NCI-H1930 (cell line): ENCODE measurements at places on chromosomes 7 and 10.

DNA sequence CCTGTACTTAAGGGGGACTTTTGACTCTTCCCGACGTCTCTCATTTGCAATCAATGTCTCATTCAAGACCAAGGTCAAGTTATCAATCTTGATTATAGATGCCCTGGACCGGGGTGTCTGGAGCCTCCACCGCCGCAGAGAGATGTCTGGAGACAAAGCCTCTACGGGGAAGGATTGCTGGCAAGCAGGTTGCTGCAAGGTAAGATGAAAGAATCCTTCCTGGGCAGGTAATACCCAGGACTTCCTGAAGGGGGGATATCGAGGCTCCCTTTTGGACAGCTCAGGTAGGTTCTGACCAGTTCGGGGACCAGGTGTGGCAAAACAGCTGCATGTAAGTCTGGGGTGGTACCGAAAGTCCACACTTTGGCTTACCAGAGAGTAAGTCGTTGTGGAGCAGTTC, 12.5 kb upstream of the CUX1 start:
- no peak for DNase-seq

GRCh38 chr7:123143252-123144006, 56.3 kb downstream of the SLC13A1 start:
- no peak for DNase-seq

GRCh38 chr7:80277434-80278427, 143.1 kb downstream of the GNAI1 start:
- no peak for DNase-seq

DNA sequence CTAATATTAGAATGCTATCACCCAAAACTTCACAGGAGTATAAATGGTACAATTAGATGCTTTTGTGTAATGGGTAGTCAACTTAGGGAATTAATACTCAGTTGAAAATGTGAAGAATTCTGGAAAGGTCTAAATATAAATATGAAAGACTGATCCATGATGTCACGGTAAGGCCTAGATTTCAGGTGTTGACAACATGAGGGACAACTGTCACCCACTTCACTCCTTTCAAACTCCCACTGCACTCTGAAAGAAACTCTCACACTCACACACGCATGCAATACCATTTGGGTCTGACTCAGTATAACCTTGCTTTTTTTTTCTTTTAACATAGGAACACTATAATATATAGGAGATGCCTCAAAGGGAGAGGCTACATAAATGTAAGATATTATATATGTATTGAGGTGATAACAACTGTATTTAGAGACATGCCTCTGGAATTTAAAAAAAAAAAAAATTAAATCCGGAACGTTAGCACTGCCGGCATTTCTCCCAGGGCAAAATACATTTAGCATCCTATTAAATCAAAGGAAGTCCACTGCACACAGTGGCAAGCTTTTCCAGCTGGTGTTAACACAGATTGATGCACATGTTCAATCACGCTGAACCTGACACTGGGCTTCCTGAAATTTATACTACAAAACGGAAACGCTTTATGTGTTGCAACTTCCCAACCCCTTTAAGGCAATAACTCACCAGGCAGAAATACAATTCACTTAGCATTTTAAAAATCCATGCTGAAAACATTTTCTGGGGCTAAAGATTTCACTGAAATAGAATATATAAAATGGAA, 74.9 kb downstream of the RSU1 start:
- no peak for DNase-seq

GRCh38 chr10:33833566-33833965, 499.1 kb upstream of the NRP1 start:
- DNase-seq: no peak

DNA sequence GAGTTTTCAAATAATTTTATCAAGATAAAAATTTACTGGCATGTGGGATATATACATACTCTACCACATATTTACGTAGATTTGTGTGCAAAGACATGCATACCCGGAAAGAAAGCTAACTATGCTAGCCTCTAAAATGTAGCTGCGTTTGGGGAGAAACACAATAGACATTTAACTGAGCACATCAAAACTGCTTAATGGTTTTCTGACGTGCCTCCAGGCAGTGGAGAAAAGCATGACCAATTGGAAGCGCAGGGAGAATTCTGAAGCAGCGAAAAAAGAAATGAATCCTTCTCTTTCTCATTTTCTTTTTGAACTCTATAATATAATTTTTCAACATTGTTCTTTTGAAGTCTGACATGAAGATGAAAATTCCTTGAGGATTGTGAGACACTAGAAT, 60.3 kb upstream of the LYZL1 start:
- no peak for DNase-seq

- DNase-seq: no peak
Observed at GRCh38 chr7:129774359-129774758, 162.8 kb downstream of the NRF1 start.

DNA sequence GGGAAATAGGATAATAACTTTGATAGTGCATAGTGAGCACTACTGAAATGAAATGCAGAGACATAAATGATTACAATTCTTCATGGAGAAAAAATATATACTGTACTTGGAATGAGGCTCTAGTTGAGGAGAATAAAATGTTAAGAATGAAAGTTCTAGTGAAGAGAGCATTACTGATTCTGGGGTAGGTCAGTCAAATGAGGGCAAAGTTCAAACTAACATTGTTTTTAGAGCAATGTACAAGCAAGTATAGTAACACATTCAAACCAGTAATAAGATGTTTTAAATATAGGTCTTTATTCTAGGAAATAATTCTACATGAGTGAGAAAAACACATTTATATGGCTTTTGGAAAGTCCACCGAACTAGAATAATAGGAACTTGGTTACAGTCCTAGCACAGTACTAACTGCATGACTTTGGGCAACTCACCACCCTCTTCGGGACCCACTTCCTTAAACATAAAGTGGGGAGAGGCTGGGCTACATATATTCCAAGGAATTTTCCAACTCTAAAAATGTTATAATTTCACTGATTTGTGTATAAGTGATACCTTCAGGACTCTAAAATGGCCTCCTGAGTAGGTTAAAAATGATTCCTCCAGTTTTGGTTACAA, 86.4 kb downstream of the CDK6 start:
- no peak for DNase-seq

GRCh38 chr10:70866424-70866823, 21.9 kb downstream of the PCBD1 start:
- DNase-seq: no peak
